ENCODE measurements at places on chromosomes 4 and X. TPM values are rescaled to one million over a fixed set of nuclear protein-coding genes. Genes with fewer than 3 reads are reported as not detected.

The NAP1L2 gene
- not detected for total RNA-seq

The GCNA gene
- 0.70 TPM for total RNA-seq

The TNMD gene
- not detected for total RNA-seq

The MAGEE1 gene
- total RNA-seq: not detected

The SLC38A5 gene
- total RNA-seq: 136 TPM

The CT45A2 gene
- total RNA-seq: not detected
